ENCODE measurements at places on chromosomes 16 and 17.

GRCh38 chr17:50064253-50065001, 8.5 kb downstream of the ITGA3 start:
- DNase-seq = no peak

GRCh38 chr17:60599220-60599619, 773 bp upstream of the PPM1D start:
- no peak for DNase-seq

DNA sequence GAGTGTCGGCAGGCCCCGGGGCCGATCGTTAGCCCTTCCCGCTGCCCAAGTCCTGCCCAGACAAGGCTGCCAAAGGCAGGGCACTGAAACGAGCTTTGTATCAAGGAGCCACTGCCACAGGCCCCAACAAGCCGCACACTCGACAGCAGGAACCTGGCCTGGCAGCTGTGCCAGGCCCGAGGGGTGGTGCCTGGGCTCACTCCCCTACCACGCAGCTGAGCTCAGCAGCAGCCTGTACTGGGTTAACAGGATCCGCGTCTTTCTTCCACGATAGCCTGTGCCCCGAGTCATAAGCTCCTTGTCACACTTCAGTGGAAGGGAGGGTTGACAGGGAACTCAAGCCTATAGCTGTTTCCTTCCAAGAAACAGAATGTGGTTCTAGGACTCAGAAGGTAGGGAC, 87.9 kb downstream of the ABR start:
- peak; percentile 76 for DNase-seq

DNA sequence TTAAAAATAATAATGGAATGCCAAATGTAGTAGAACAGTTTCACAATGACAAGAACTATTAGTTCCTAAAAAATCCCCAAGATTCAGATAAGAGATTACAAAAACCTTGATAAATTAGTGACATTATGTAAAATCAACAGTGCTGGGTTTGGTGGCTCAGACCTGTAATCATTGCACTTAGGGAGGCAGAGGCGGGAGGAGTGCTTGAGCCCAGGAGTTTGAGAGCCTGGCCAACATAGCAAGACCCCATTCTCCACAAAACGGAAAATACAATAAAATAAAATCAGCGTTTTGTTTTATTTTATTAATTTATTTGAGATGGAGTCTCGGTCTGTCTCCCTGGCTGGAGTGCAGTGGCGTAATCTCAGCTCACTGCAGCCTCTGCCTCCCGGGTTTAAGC, 4.1 kb downstream of the CARD14 start:
- no peak for DNase-seq

DNA sequence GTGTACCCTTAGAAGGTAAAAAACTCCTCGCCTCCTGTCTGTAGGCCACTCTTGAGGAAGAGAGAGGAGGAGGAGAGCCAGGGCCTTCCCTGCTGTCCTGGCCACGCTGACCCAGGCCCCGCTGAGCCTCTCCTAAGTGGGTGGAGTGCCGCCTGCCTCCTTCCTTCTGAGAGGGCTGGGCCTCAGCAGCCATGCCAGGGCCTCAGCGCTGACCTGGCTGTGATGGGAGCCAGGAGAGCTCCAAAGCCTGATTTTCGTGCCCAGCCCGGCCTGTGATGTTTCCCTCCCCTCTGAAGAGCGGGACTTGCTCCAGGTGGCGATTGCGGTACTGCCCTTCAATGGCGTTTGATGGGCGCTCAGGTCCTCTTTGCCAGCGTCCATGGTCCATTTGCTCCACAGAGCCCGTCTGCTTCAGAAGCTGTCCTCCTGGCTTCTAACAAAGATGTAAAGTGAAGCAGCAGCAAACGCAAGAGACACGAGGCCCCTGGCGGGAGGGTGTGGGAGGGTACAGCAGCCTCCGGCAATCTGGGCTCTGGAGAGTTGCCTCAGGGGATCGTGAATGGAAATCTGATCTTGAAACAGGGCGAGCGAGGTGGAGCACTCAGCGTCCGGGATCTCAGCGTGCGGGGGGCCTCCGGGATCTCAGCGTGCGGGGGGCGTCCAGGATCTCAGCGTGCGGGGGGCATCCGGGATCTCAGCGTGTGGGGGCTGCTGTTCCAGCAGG, 93.5 kb downstream of the NPIPB11 start:
- DNase-seq = no peak

DNA sequence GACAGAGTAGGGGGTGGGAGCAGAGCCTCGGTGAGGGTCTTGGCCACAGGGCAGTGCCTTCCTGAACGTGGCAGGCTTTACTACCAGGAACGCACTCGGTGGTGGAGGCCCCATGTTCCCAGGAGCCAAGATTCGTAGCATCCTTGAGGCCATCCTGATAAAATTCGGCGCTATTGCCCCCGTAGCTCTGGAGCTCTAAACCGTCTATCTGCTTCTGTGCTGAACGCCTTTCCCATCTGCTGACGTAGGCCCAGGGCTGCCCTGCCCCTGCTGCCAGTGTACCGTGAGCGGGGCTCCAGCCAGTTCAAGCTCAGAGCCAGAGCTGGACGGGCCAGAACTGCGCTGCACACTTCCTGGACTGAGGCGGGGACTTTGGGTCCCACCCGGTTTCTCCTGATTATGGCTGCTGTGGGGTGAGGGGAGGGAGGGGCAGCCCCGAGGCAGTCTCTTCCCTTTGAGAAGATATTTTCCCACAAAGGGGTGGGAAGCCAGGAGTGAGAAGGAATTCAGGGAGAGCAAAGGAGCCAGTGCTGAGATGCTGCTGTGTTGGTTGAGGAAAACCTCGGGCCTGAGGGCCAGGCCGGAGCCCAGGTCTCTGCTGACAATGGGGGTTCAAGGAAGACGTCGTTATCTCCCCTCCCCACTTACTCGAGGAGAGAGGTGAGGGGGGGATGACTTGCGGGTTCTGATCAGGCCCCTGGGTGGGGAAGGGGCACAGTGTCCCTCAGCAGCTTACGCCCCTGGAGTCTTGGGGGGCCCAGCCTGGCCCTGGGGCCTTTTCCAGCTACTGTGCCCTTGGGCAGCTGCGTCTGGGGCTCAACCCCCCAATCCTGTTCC, 29.4 kb downstream of the OR1D5 start:
- no peak for DNase-seq

- DNase-seq = no peak
These were observed 32.6 kb downstream of the SBK1 start for GRCh38 chr16:28324887-28325279.

- no peak for DNase-seq
These were observed 24.0 kb downstream of the CCR7 start for GRCh38 chr17:40541060-40541872.

DNA sequence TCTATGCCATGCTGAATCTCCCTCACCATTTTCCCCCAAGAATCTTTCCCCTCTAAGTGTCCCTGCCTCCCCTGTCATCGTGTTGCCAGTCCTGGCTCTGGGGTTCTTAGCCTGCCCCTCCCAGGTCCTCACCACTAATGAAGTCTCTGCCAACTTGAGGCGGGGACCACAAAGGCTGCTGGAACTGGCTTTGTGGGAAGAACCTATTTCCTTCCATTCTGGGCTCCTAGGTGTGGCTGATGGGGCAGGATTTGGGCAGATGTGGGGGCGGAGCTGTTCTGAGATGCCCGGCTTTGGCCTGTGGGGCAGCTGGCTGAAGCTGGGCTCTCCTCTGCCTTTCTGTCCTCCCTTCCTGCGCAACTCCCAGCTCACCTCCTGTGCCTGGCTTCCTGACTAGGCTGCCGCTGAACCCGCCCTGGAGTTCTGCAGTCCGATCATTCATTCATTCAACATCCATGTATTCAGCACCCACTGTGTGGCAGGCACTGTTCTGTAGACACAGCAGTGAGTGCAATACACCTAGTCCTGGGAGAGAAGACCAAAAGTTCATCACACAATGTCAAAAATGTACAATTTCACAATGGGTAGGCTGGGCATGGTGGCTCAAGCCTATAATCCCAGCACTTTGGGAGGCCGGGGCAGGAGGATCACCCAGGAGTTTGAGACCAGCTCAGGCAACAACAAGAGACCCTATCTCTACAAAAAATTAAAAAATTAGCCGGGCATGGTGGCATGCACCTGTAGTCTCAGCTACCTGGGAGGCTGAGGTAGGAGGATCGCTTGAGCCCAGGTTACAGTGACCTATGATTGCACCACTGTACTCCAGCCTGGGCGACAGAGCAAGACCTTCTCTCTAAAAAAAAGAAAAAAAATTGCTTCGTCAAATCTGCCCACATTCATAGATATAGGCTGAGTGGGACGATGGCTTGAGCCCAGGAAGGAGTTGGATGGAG, 1.9 kb upstream of the SNN start:
- no peak for DNase-seq

All from NCI-H1105 treated with DMSO at 0.1 percent for 48 hours (cell line).